Dermis blood vessel endothelial cell (primary cell): ENCODE measurements at places on chromosomes 11 and 22. TPM values are rescaled to one million over a fixed set of nuclear protein-coding genes. Genes with fewer than 3 reads are reported as not detected.

PRRG4 gene
- total RNA-seq, result 1.2 and 1.3 TPM in 2 replicates

MAPK8IP1 gene
- 2.2 and 3.1 TPM in 2 replicates for total RNA-seq

MRPL17 gene
- 31.2 and 61.6 TPM in 2 replicates for total RNA-seq

RAB38 gene
- total RNA-seq, result 0.34 and 1.6 TPM in 2 replicates

FXYD6 gene
- total RNA-seq, result 1.1 and 1.7 TPM in 2 replicates

PANX3 gene
- total RNA-seq, result not detected in 2 replicates

GVQW3 gene
- 0.65 and 0.68 TPM in 2 replicates for total RNA-seq

NRXN2 gene
- total RNA-seq, result not detected in 2 replicates
